ENCODE measurements at places on chromosomes 5 and 9.

DNA sequence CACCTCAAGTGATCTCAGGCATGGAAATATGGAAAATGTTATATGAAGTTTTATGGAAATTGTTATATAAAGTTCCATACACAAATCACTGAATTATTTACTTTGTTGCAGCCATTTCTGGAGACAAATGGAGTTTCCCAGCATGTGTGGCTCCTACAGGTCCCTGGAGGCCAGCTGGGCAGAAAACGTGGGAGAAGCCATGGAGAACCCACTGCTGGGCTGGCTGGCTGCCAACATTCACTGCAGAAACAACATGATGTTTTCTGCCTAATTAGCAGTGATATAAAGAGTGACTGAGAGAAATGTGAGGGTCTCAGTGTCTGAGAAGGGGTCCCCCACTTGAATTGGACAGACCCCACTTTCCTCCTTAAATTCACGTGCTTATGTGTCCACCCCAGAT is 208.8 kb upstream of the IRX2 start:
- DNase-seq = no peak

GRCh38 chr5:164353155-164353554 is 847.7 kb downstream of the MAT2B start:
- DNase-seq = no peak

DNA sequence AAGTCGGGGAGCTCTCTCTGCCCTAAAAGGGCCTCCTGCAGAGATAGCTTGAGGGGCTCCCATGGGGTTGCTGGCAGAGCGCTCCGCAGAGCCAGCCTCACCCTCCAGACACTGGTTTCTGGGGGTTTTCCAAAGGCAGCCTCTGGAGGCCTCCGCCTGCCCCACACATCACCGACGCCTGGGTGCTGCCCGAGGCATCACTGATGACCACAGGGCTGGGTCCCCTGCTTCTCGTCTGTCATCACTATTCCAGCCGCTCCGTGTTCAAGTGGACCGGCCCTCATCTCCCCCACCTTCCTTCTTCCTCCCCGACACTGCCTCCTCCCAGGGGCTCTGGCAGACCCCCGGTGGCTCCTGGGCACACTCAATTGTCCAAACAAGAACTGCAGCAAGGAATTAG is 64.1 kb upstream of the IRX4 start:
- no peak for DNase-seq

DNA sequence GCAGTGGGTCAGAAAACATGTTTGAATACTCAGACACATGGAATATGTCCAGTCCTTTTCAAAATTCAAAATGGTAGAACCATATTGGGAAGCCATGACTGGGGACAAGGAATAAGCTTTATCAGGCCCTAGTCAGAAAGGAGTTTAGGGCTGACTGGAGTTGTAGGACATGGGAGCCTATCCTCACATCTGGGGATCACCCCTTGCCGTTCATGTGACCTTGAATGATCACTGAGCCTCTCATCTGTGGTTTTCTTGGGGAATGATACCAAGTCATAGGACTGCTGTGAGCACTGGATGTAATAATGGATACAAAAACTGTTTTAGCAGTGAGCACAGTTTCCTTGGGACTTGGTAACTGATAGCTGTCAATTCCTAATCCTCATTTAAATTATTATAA is 84.7 kb downstream of the IQGAP2 start:
- no peak for DNase-seq

Measured in stimulated activated CD8-positive, alpha-beta memory T cell treated with anti-CD3 and anti-CD28 coated beads, Interleukin-7, amount 100 ng/mL, for 24 hours (primary cell).